ENCODE measurements at places on chromosomes 1 and 21.

- no peak for DNase-seq
These were observed 60.5 kb downstream of the ESRRG start for GRCh38 chr1:216662681-216663080.

DNA sequence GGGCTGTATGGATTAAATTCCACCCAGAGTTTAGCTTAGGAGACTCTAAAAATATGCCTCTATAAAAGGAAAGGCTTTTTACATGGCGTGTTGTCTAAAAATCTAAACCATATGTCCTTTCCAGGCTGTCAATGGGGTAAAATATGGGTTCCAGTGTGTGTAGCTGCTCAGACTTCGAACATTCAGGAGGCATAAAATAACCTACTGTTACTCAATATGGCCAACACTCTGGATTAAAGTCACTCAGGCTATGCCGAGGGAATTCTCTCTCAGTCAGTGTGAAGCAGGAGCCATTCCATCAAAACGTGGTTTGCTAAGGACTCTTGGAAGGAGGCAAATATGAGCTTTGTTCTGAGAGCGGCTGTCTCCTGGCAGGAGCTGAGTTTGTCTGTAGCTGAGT is 135.3 kb downstream of the RUNX1 start:
- DNase-seq: no peak

DNA sequence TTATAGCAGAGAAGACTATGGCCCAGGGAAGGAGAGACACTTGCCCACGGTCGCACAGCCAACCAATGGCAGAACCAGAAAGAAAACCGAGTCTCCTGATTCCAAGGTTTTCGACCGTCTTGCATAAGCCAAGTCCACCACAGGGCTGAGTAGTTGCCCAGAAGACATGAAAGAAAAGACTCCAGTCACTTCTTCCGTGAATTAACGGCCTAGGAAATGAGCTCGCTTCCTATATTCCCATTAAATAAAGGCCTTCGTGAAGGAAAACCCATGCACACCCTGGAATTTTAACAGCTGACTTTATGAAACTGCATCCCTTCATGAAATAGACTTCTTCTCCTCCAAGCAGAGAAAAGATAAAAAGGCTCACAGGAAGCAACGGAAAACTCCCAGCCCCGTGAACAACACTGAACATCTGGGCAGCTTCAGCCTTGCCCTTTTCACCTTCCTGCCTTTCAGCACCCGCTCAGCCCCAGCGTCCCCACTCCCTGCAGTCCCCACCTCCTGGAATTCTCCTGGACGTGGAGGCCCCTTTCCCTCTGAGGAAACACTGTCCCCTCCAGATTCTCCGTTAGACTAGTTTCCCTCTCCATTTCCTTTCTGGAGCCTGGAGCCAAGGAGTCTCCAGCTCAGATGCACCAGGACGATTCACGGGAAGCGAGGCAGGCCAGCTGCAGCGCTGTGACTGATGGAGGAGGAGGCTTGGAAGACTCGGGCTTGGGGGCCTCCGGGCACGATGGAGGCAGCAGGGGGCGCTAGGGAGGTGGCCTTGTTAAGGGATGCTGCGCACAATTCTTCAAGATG is 2.7 kb upstream of the MYOC start:
- no peak for DNase-seq

DNA sequence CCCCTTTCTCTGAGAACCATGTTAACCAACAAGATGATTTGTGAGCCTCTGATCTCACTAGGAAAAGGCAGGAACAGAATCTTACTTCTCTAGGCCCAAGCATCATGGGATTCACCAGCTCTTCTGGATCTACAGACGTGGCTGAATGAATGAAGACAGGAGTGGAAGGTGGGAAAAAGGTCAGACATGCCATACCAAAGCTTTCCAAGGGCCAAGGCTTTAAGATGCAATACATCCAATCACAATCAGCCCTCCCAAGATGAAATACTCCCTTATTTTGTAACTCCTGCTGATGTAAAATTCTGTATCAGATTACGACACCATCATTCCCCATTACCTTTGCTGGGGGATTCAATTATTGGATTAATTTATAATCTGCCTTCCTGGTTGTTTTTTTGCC is 80.9 kb downstream of the SSBP3 start:
- no peak for DNase-seq

DNA sequence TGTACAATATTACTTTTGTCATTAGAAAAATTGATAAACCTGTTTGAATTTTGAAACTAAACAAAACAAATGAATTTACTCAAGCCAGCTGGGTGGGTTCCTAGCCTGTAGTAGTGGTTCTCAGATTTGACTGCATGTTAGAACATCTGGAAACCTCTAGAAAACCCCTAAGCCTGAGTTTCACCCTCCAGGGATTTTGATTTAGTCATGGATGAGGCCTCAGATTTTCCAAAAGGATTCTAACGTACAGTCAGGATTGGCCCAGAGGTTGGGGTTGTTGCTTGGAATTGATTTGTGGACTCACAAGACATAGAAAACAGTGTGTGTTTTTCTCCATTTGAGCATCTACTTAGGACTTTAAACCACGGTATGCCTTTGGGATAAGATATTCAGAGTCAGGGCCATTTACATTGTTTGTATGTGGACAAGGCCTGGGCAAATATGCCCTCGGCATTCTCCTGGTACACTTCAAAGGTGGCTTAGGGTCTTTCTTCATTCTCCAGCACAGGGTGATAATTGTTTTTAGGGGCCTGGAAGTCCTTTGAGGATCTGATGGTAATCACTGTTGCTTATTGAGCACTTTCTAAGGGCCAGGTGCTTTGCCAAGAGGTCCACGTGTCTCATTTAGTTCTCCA is 42.6 kb downstream of the ATP5PO start:
- DNase-seq: no peak

DNA sequence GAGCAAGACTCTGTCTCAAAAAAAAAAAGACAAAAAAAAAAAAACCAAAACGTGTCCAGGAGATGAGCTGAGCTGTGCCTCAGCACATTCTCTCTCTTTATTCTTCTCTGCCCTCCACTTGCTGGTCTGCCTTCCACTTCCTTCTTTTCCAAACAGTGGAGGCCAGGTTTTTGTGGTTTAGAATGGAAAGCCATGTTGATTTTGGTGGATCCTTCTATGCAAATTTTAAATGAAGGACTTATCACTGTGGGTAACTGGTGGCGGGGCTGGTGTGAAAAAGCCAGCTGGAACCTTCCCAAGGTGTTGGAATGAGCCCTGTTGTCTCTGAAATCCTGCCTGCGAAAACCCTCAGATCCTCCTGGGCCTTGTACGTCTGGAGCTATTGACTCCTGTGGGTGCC is 61.9 kb downstream of the PTPRU start:
- no peak for DNase-seq

DNA sequence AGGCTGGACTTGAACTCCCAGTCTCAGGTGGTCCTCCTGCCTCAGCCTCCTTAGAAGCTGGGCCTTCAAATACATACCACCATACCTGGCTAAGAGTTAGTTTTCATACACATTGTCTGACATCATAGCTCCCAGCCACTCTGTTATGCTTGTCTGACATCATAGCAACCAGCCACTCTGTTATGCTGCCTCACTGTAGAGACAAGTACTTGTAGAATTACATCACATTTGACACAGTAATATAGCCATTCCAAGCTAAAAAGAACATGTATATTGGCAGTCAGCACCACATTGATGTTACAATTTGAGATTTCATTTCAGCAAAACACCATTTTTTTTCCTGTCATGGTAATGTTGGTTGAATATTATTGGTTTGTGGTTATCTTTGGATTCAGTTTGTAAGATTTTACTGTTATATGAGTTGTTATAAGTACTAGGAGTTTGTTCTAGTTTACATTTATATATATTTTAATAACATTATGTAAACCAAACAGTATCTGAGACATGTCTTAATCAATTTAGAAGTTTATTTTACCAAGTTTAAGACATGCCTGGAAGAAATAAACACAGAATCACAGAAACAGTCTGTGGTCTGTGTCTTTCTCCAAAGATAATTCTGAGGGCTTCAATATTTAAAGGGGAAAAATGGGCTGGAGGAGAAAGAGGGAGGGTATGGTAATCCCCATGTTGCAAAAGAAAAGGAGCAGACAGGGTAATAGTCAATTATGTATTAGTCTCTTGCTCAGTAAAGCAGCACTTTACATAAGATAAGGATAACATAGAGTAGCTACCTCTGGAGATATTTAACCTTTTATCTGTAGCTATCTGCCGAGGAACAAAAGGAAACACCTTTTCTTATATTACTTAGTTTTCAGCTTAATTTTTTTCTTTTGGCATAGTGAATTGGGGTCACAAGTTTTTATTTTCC is 43.0 kb downstream of the XPR1 start:
- DNase-seq: no peak

GRCh38 chr21:25788677-25789076 is 53.9 kb downstream of the GABPA start:
- no peak for DNase-seq

GRCh38 chr1:58119971-58120370 is 426.6 kb downstream of the OMA1 start:
- no peak for DNase-seq

DNA sequence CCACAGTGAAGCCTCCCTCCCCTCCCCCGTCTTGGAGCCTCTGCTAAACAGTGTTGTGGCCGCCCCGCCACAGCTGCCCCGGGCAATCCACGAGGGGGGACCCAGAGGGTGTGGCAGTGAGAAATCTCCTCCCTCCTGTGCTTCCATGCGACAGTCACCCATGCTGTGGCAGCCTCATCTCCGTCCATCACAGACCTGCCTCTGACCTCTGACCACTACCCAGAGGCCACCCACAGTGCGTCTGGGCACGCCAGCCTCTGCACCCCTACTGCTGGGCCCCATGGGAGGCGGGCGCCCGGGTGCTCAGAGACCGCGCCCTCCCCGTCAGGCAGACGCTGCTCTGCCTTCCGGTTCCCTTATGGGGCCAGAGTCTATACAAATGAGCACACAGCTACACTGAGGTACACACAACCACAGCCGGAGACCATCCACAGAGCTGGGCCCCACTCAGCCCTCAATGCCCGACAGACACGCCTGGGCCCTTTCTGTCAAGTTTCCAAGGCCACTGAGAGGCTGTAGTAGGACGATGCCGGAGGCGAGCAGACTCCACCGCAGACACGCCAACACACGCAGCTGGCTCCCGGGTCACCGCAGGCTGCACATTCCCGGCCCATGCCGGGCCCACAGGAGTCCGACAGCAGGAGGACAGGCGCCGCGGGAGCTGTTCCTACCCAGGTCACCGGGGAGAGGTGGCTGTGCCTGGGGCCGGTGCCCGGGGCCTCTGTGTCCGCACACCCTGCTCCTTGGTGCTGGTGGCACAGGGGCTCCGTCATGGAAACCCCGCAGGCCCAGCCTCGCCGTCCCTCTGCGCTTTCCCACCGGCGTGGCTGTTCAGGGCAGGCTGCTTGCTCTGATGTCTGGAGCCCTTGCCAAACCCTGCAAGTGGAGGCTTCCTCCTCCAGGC is 23.9 kb upstream of the TMEM52 start:
- peak; percentile 71 for DNase-seq

DNA sequence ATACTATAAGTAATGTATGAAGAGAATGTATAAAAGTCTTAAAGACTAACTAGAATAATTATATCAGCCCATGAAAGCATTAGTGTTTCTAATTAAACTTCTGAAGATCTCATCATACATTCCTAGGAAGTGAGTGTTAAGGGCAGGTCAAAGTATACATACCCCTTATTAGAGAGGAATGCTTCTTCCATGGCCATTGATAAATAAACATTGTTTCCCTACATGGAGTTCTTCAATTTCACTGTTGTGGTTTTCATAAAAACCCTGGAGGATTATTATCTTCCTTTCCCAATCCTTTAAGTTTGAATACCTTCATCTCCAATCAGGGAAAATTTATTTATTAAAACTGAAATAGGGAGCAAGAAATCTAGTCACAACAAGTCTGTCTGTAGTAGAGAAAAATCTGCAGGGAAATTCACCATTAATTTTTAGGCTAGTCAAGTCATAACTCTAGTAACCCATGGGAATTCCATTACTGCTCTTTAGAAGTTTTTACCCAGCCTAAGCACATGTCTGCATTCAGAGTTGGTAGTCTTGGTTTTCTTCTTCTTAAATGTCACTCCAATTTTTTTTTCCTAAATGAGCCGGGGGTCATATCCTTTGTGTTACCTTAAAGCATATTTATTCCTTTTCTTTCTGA is 147.0 kb downstream of the TNFSF18 start:
- no peak for DNase-seq

DNA sequence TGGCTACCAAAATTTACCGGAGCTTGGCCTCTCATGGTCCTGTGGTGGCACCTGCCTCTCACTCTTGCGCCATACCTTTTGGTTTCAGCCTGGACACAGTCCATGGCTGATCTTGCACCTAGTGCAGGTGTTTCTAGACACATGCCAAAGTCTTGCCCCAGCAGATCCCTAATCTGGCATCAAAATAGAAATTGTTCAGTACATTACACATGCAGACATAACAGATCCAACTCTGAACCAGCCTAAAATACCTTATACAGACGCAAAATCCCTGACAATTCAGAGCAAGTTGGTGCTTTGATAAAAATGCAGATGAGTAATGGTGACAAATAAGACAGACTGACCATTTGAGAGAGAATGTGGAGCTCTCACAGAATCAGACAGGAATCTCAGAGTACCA is 44.1 kb downstream of the NGF start:
- no peak for DNase-seq

- no peak for DNase-seq
These were observed 12.5 kb downstream of the TRMT1L start for GRCh38 chr1:185144233-185144632.

DNA sequence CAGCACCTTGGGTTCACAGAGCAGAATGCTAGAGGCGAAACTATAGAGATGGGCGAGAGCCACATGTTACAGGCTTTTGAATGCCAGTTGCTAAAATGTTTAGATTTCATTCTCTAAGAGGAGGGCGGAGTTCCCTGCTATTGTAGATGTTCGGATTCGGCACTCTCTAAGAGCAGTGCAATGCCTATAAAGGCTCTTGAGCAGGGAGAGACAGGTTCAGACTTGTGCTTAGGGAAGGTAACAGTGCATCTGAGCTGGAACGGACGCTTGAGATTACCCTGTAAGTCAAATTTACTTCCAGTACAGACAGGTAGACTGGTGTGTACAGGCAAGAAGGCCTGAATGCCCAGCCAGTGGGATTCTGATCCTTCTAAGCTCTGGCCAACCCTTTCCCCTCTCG is 15.3 kb downstream of the LURAP1 start:
- no peak for DNase-seq

- DNase-seq: no peak
These were observed 207.0 kb downstream of the PCP4 start for GRCh38 chr21:40074198-40074597.
